Progenitor cell of endocrine pancreas (in vitro differentiated cells): ENCODE measurements at places on chromosomes 12 and 14. TPM values are rescaled to one million over a fixed set of nuclear protein-coding genes. Genes with fewer than 3 reads are reported as not detected.

DNA sequence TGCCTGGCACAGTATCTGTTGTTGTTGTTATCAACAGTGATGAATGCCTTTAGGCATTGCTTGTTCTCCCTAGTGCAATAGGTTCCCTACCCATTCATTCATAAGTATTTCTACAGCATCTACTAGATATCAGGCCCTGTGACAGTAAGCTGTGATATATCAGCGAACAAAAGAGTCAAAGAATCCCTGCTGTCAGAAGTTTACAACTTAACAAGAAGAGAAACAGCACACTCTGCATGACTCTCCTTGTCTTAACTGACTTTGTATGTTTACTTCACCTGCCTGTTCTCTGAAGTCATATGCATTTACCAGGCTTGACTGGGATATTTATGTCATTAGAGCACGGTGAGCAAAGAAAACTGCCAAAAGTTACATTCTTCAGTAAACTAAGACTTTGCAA is 452.2 kb upstream of the RPL10L start:
- DNase-seq, result no peak

- DNase-seq, result no peak
These were observed 223.1 kb upstream of the CAND1 start for GRCh38 chr12:67046062-67046461.

- no peak for DNase-seq
These were observed 58.3 kb upstream of the RFLNA start for GRCh38 chr12:124236625-124237031.

- no peak for DNase-seq
These were observed 137.3 kb downstream of the CACNA1C start for GRCh38 chr12:2190085-2190484.

- no peak for DNase-seq
These were observed 406.9 kb upstream of the CLEC14A start for GRCh38 chr14:38662781-38663180.

DNA sequence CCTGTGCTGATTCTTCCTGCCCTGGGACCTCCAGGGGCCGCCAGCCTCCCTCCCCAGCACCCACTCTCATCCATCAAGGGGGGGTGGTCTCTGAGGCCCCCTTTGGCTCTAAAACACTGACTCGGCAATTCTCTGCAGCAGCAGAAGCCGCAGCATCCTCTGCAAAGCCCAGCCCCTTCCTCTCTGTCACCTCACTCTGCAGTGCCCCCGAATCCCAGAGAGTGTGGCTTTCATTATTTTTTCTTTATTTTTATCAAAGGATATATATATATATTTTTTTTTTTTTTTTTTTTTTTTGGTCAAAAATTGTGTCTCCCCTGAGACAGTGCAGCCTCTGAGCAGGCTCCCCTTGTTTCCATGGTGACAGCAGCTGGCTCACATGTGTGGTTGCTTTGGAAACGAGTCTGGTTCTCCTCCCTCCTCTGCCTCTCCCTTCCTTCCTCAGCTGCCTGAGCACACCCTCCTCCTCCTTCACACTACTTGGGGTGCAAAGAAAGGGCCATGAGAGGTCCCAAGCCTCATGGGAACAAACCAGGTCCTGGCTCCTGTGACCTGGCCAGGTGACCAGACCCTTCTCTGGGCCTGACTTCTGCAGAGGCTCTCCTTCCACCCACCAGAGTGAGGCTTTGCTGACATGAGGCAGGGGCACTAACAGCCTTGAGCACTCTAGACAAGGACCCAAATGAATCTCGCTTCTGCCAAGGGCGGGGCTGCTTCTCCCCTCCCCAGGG is 100.5 kb downstream of the LRRC74A start:
- no peak for DNase-seq

DNA sequence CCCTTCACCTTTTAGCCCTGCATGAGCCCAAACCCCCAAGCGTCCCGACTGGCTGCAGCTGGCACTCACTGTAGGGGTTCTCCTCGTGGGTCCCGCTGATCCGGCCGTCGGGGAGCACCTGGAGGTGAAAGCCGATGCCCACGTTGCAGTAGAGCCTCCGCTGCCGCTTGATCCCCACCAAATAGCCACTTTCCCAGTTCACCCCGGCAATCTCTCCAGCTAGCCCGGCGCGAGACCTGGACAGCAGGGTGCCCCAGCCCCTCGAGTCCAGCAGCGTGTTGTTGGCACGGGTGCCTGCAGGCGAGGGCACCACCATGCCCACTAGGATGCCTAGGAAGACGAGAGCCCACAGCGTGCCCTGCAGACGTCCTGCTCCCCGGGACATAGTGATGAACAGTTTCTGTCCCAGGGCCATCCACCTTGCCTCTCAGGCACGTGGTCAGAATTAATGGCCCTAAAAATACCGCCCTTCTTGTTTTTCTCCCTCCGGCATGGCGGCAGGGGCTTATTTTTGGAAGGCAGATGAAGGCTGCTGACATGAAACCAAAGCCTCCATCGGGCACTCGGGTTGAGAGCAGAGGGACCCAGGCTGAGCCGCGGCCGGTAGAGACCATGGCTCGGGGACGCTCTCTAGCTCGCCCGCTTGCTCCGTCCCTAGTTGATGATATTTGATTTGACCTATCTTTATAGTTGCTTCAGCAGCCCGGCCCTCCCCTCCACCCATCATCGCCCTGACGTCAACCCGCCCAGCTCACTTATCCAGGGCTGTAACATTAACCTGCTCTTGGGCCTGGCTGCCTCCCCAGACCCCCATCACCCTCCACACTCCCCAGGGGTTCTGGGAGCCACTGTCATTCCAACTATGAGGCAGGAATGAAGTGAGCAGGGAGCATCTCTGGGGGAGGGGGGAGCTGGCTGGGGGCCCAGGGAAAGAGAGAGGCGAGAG is at the start of gene FGF6:
Gene FGF6, minus strand, starts transcription at position 660 of the 946 bp plus-strand sequence. Its CDS starts 245 bp downstream, at position 415.
- peak; percentile 9 for DNase-seq

DNA sequence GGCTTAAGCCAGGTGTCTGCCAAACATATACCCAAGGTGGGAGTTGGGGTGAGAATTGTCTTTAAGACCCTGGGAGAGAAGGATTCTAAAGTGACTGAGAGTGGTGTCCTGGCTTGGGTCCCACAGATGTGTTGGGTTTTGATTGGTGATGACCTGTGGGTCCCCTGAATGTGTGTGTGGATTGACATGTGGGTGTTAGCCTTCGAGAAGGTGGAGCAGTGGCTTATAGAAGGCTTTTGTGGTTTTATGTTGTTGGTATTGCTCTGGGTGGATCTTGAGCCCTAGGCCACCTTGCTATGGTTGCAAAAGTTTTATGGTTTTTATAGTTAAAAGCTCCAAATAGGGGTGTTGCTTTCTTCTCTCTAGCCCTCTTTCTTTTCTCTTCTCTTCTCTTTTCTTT is 29.7 kb downstream of the PLEKHG3 start:
- no peak for DNase-seq

- DNase-seq, result no peak
These were observed 36.6 kb downstream of the PARP11 start for GRCh38 chr12:3836641-3837040.

DNA sequence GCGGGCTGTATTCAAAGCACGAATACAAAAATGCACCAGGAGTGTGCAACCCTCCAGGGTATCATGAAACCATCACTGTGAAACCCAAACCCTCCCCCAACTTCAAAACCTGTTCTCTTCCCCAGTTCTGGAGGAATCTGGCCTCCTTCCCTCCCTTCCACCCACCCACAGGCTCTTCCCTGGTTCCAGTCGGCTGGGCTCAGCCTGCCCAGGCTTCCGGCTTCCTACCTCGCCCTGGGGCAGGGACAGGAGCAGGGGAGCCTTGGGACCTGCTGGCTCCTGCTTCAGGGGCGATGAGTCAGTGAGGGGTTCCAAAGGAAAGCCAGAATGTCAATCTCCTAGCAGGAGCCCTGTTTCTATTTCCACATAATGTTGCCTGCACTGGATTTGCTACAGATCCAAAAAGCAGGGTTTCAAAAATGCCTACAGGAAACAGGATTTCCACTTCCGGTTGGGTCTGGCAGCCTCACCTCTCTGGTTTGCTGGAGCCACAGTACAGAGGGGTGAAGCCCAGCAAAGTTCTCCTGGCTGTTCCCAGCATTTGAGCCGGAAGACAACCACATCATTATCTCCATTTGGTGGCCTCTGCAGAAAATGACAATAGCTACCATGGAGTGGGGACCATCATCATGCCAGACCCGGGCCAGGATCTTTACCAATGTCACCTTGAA is 278.3 kb downstream of the DPF3 start:
- peak; percentile 5 for DNase-seq

DNA sequence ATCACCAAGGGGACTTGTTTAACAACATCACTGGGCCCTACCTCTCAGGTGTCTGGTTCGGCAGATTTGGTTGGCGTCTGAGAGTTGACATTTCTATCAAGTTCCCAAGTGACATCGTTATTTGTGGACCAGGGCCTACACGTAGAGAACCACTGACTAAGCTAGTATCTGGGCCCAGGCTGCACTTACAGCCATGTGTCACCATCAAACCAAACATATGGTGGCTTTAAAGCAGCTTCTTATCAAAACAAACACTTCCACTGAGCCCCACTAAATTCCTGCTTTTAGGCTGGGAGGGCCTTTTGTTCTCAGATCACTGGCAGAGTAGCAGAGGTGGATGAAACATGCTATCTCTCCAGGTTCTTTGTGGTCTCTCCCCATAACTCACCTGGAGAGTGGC is 220.5 kb downstream of the PELI2 start:
- no peak for DNase-seq

DNA sequence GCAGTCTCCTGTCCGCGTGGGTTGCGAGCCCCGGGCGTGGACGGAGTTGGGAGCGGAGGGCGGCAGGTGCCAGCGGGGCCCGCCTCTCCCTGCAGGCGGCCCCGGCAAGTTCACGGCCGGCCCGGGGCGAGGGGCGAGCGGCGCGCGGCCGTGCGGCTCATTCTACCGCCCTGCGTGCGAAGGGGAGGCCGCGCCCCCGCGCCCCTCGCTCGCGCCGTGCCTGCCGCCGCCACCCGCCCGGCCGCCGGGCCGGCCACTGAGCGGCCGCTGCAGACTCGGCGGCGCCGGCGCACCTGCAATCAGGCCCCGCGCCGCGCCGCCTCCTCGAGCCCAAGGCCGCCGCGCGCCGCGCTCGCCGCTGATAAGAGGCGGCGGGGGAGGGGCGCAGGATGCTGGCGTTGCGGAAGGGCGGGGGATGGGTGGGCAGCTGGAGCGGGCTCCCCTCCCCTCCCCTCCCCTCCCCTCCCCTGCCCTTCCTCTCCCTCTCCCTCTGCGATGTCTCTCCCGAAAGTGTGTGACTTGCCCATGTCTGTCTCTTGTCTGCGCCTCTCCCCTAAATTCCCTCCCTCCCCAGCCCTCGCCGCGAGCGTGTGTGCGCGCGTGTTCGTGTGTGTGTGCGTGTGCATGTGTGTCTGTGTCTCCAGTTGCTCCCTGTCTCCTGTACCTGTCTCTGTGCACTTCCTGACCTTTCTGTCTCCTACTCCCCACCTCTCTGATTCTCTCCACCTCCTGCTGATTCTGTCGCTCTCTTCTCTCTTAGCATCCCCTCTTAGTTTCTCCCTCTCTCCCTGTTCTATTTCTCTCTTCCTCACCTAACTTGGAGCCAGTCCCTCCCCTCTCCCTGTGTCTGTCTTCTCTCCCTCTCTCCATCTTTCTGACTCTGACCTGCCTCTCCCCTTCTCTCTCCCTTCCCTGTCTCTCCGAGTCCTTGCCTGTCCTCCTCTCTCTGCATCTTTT is 768.1 kb upstream of the TBX3 start:
- DNase-seq, result peak; percentile 47

DNA sequence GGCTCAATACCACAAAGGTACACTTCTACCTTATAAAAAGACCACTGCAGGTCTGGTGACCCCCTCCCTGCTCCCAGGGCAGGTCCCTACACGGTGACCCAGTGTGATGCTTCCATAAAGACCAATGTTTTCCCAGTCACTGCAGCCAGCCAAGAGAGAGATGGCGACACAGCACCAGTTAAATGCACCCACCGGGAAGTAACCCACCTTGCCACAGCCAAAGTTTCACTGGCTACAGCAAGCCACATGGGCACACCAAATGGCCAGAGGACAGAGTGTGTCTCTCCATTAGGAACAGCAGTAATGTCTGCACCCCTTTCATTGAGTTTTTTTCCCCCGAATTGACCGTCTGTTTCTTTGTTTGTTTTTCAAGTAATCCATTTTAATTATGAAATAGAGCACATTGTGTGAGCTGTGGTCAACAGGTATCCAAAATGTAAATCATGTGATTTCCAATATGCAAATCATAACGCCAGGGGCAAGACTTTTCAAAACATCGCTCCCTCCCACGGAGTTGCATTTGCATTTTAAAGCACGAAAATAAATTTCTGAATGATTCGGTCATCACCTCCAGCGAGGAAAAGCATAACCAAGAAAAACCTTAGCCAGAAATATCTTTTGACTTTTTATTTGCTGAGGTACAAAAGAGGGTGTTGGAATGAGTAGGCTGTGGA is 48.9 kb upstream of the EML1 start:
- DNase-seq, result no peak

- peak; percentile 83 for DNase-seq
These were observed 37.5 kb downstream of the CCNK start for GRCh38 chr14:99518441-99519346.

GRCh38 chr14:51871846-51872245 is 11.4 kb downstream of the GNG2 start:
- DNase-seq, result no peak

- DNase-seq, result no peak
These were observed 150.2 kb downstream of the TMEM132D start for GRCh38 chr12:129753586-129753985.

DNA sequence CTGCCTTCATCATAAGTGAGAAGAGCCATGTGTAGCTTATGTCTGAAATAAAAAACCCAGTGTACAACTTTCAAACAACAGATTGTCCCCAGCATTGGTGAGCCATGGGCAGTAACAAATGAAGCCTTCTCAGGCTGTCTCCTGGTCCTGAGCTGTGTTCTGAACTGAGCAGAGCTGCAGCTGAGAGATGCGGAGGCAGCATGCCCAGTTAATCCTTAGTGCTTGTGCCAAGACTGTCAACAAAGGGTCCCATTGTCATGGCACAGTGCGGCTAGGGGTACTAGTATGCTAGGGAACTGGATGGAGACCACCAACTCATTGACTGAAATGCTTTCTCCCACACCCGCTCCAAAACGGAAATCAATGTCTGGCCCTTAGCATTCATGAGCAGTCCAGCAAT is 154.3 kb downstream of the RMST start:
- DNase-seq, result no peak

DNA sequence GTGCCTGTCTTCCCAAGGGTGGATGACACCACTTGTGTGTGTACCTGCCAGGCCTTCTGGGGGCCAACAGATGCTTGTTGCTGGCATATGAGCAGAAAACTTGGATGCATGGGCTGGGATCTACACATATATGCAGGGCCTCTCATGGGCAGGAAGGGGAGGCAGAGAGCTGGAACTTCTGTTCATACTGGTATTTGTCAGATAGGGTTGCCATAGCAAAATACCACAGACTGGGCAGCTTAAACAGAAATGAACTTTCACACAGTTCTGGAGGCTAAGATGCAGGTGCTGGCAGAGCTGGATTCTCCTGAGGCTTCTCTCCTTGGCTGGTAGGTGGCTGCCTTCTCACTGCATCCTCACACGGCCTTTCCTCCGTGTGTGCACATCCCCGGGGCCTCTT is 121.8 kb downstream of the SUDS3 start:
- peak; percentile 10 for DNase-seq

Gene GDF3
- not detected in 2 replicates for total RNA-seq

Gene NTS
- total RNA-seq, result 3.6 and 5.7 TPM in 2 replicates

Gene DIO3
- total RNA-seq, result 3.4 and 4.4 TPM in 2 replicates

Gene CRACR2A
- total RNA-seq, result 3.0 and 3.3 TPM in 2 replicates

Gene KRT73
- not detected in 2 replicates for total RNA-seq

Gene SART3
- total RNA-seq, result 74.5 and 87.6 TPM in 2 replicates

Gene SMCO2
- total RNA-seq, result 1.4 and 1.6 TPM in 2 replicates

Gene KLRB1
- not detected in 2 replicates for total RNA-seq

Gene ESRRB
- 0.12 and 0.29 TPM in 2 replicates for total RNA-seq

Gene ABCD2
- not detected in 2 replicates for total RNA-seq

Gene NELL2
- total RNA-seq, result 6.1 and 8.4 TPM in 2 replicates

Gene FGF23
- 0.14 and 0.40 TPM in 2 replicates for total RNA-seq
